Activated CD8-positive, alpha-beta memory T cell treated with anti-CD3 and anti-CD28 coated beads for 24 hours (primary cell): ENCODE measurements at places on chromosomes 7 and 10.
A peak's percentile ranks its signal among the peaks of the same experiment; 100 is the strongest.

GRCh38 chr10:74103560-74104258, 46.9 kb downstream of the AP3M1 start:
- DNase-seq: no peak

DNA sequence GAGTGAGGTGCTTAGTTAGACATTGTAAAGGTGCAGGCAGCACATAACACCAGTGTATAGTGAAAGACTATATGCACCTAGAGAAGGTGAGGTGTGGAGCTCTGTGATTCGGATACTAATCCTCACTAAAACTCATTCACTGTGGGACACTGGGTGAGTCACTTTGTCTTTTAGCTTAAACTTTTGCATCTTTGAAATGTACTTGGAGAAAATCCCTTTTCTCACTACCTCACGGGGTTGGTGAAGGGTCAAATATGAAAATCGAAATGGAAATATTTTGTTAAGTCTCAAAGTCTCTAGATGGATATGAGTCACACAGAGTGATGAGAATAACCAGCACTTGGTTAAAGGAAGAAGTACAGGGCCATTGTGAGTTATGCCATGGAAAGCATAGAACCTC, 38.0 kb downstream of the MDFIC start:
- no peak for DNase-seq

DNA sequence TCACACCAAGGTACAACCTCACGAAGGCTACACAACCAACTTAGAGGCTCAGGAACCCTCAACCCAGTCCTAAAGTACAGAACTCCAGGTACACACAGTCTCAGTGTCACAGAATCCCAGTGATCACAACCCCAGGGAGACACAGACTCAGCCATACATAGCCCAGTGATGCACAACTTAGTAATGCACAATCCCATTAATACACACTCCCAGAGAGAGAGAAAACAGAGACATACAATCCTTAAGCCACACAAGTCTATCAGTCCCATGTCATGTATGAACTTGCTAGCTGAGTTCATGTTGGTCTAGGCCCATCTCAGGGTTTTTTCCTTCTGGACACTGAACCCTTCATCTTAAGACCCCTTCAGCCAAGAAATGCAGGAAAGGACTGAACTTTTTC, 4.6 kb downstream of the KCNIP2 start:
- DNase-seq: no peak

- DNase-seq: no peak
Measured at GRCh38 chr10:132946311-132946710, 3.9 kb upstream of the CFAP46 start.

- DNase-seq: peak; percentile 47
Measured at GRCh38 chr10:44962870-44963738, 3.5 kb downstream of the RASSF4 start.

DNA sequence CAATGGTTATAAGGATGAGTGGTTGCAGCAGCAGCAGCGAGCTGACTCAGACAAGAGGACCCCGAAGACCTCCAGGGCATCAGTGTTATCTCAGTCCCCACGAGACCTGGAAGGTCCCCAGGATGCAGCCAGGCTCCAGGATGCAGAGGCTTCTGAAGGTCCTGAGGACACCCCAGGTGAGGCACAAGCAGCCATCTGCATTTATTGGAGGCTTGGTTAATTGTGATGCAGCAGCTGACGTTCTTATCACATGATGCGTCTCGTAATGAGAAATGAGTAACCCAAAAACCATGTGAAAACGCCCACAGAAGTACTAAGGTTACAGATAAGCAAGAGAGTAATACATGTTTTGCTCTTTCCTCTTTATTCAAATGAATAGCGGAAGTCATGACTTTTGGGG, 17.4 kb downstream of the C7orf57 start:
- DNase-seq: no peak

DNA sequence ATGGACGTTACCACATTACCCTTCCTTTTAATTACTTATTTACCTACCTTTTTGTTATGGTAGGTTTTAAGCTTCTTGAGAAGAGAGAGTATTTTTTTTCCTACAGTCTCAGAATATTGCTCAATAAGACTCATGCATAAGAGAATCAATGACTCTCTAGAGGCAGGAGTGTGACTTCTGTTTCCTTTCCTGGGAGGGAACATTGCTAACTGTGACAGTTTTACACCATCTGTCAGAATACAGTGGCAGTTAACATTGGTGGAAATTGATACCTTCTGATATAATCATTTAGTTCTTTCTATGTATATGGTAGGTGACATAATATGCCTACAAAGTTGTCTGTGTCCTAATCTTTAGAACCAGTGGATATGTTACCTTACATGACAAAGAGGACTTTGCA, 348.7 kb upstream of the POT1 start:
- DNase-seq: no peak

- no peak for DNase-seq
Measured at GRCh38 chr10:4061441-4061951, 276.5 kb upstream of the KLF6 start.

DNA sequence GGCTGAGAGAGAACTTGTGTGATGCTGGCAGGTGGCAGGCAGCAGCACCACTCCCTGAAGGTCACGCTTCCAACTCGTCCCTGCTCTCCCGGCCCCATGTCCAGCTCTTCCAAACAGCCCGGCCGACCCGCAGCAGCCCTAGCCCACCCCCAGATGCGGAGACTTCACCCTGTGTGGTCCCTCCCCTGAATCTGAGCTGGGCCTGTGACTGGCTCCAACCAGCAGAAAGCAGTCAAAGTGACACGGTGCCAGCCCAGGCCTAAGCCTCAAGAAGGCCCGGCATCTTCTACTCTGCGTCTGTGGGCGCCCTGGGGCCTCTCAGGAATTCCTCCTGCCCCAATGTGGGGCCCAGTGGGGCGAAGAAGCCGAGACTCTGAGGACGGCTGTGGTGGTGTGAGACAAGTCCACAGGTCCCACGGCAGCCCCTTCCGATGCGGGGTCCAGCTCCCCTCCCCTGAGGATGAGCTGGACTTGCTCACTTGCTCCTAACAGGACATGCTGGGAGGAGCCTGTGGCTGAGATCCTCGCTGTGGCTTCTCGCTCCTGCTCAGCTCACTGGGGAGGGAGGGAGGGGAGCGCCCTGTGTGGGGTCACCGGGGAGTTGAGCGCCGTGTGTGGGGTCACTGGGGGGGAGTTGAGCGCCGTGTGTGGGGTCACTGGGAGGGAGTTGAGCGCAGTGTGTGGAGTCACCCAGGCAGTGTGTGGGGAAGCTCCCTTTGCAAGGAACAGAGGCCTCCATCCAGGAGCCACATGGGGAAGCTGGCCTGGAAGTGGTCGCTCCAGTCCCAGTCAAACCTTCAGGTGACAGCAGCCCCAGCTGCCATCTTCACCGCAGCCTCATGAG, 9.5 kb downstream of the STK32C start:
- DNase-seq: no peak

GRCh38 chr7:7136466-7137381, 45.6 kb upstream of the C1GALT1 start:
- no peak for DNase-seq

- DNase-seq: no peak
Measured at GRCh38 chr7:680411-681127, 45.9 kb upstream of the DNAAF5 start.

DNA sequence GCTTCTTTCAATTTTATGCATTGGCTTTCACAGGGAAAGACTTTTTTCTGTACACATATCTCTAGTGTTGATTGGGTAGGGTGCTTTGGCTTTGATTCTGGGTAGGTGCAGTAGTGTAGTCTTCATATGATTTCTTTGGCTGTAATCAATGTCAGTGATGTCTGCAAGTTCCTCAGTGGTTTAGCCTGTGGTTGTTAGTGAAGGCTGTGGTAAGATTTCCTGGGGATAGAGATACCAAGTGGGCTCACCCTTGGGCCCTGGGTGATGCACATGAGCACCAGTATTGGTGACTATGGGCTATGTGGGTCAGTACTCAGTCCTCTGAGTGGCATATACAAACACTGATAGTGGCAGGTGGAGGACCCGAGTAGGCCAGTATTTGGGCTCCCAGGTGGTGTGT, 13.0 kb downstream of the GIMAP8 start:
- DNase-seq: no peak
